ENCODE measurements at places on chromosomes 4 and X.

DNA sequence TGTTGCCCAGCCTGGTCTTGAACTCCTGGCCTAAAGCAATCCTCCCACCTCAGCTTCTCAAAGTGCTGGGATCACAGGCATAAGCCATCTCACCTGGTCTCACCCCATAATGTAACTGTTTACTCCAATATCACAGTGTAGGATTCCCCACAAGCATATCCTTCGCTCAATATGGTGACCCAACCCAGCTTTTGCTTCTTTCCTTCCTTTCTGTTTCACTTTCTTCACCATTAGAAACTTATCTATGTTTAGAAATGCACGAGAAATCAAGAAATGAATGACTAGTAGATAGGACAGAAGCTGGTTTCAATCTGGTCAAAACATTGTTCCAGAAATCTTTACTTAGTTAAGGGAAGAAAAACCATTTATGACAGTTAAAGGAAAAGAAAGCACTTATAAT, 18.9 kb downstream of the TSPAN5 start:
- DNase-seq = no peak

DNA sequence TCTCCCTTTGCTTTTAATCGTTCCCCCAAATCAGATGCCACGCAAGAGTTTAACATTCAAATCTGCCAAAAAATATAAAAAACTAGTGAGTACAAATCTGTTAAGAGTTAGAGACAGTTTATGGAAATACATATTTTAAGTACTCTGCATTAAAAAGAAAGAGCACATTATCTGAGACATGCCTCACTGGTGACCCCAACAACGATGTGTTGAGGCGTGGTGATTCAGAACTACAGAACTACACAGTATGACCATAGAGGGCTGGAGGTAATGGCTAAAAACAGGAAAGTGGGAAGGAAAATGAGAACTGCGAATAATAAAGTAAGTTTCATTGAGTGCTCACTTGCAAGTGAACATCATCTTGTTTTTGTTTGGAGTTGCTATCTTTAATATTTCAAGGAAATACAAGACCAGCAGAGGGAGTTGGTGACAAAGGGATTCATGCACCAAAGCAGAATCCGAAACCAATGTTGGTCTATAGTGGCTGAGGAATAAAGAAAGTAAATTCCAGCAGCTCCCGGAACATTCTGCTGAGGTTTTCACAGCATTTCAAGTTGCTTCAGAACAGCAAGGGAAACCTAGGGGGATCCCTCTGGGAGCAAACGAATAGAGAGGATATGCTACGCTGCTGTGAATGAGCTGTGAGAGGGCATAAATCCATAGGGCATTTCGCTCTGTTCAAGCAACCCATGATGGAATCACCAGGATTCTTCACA, 92.2 kb downstream of the DCHS2 start:
- DNase-seq = no peak

DNA sequence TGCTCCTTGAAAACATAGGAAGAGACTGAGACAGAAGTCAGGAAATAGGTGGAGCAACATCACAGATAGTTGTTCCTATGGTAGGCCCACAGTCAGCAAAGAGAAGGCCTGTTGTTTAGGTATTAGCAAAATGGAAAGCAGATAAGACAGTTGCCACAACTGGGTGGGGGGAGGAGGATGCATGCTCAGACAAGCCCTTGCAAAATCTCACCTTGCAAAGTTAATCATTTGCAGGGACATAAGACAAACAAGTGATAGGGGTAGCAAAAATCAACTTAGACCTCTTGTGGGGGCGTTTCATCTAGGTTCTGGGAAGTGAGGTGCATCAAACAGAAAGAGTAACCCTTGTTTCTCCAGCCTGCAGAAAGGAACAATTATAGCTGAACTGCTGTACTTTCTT, 30.7 kb downstream of the SERPINA7 start:
- no peak for DNase-seq

GRCh38 chrX:21802054-21802670, 37.3 kb upstream of the MBTPS2 start:
- no peak for DNase-seq

DNA sequence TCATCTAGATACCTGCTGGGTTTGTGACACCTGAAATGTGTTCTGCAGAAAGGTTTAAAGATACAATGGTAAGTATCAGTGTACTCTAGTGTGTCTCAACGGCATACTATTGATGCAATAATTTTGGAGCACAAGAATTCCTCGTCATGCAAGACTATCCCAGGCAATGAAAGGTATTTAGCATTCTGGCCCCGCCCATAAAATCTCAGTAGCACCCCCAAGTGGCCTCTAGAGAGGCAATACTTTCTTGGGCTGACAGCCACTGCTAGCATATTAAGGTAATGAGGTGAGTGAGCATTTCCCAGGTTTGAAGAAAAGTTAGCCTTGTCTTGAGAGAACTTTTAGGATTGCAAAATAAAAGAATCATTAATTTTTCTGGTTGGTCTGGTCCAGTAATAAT, 24.0 kb downstream of the TAB3 start:
- DNase-seq = no peak

DNA sequence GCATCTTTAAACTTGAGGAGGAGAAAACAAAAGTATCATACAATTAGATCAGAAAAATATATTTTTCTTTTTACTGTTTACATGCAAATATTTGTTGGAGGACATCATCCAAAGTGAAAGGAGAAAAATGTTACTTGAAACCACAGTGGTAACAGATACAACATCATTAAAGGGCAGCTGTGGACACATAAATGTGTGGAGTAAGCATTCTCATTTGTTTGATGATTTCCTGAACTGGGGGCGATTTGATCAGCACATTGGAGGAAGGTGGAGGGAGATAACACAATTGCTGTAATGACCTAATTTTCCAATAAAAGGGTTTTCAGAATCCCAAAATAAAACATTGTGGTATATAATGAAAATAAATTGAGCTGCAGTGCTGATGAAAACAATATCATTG, 314.5 kb upstream of the HS3ST1 start:
- no peak for DNase-seq

DNA sequence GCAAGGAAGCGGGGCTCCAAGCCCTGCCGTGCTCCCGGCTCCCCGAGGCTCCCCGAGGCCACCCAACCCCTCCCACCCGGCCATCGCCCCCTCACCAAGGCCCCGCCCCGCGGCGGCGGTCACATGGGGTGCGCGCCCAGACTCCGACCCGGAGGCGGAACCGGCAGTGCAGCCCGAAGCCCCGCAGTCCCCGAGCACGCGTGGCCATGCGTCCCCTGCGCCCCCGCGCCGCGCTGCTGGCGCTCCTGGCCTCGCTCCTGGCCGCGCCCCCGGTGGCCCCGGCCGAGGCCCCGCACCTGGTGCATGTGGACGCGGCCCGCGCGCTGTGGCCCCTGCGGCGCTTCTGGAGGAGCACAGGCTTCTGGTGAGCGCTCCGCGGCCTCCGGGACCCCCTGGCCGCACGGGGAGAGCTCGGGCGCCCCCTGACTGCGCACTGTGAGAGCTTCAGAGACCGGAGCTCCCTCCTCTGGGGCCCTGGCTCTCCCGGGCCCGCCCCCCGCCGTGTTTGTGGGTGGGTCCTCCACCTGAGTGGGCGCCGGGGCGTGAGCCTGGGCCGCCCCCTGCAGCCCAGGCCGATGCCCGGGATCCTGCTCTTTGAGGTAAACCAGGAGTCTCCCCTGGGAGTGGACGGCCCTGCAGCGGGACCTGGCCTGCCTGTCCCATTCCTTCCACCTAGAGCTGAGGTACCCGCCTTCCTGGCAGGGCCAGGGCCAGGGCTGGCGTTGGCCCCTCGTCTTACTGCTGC, at the start of gene IDUA:
IDUA (plus strand) TSS at position 166 of the 745 bp plus-strand sequence; CDS start at position 207, 41 bp downstream.
- DNase-seq = peak; percentile 71

GRCh38 chrX:28487818-28488217, 99.4 kb upstream of the IL1RAPL1 start:
- DNase-seq = no peak

DNA sequence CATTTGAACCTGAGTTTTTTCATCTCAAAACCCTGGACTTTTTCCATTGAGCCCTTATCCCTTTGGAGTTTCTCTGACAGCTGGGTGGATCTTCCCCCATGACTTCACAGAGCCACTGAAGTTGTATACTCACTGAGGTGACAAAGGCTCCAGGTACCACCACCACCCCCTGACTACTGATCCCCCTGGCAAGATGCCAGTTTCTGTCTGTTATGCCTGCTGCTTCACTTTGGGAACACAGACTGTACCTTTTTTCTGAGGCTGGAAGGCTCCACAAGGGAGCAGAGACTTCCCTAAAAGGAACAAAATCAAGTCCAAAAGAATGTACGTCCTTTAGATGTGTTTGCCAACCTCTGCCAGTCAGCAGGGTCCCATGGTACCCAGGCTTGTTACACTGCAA, 160.3 kb upstream of the JADE1 start:
- no peak for DNase-seq

GRCh38 chrX:37420756-37421155, 71.6 kb downstream of the PRRG1 start:
- no peak for DNase-seq

- no peak for DNase-seq
Measured at GRCh38 chrX:109812236-109812635, 79.2 kb upstream of the ACSL4 start.

- DNase-seq = no peak
Measured at GRCh38 chrX:10074241-10074941, 82.4 kb upstream of the CLCN4 start.

GRCh38 chrX:134172588-134173259, 64.3 kb upstream of the CCDC160 start:
- DNase-seq = peak; percentile 6

- no peak for DNase-seq
Measured at GRCh38 chrX:104430742-104431119, 135.3 kb upstream of the IL1RAPL2 start.

All from C1 segment of cervical spinal cord (tissue), 14 donors.